ENCODE measurements at places on chromosomes 1 and 21.

DNA sequence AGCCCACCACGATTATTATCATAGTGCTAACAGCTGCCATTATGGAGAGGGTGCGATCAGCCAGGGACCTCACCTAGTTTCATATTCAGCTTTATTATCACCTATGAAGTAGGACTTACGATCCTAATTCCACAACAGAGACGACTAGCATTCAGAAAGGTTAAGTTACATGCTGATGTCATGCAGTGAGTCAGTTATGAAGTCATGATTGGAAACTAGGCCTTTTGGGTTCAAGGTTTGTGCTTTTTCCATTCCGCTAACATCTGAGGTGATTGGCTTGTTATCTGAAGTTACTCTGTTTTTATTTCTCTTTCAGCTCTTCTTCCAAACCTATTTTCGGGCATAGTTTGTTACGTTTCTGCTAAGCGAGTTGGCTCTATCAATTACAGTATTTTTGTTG, 251.1 kb downstream of the CAMTA1 start:
- DNase-seq, result no peak

- no peak for DNase-seq
These were observed 583.2 kb upstream of the B3GALT2 start for GRCh38 chr1:193769651-193770050.

DNA sequence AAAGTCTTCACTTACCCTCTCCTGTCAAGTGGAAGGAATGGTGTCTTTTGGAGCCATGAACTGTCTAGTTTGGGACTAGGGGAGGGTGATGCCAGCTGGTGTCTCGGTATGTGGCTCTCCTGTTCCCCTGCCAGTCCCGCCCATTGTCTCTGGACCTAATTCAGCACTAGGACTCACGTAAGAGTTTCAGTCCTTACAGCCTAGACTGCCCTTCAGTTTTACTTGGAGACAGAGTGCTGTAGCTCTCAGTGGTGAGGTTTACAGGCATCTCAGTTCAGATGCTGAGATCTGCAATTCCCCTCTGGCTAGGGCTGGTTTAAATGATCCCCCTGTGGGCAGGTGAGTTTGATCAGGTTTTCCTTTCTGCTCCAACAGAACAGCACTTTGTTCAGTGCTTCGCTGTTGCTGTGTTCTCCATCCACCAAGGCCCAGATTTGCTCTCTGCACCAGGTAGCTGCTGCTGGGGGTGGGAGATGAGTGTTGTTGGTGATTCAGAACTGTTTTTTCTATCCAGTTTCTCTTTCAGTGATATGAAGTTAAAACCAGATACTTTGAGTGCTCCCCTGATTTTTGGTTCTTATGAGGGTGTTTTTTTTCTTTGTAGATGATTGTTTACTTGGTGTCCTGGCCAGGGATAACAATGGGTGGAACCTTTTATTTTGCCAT, 198.3 kb upstream of the RNPC3 start:
- DNase-seq, result no peak

DNA sequence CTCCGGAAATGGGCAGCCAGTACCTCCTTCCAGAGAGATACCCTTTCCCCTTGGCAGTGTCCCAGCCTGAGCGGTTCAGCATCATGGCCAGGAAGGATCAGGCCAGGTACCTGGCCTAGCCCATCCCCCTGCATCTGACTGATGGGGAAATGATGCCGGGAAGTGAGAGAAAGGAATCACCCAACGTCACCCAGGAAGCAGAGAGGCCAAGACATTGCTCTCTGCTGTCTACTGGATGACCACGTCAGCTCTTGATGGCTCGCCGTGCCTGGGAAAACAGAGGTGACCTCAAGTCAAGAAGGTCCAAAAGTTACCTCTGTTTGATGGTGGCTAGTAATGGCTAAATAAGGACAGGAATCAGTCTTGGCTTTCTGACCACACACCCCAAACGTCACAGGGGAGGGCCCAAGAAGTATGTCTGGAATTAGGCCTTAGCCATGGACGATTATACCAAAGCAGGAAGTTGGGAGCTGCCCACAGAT, 79.0 kb downstream of the MRPL37 start:
- no peak for DNase-seq

GRCh38 chr21:38834725-38835124, 29.0 kb downstream of the ETS2 start:
- no peak for DNase-seq

DNA sequence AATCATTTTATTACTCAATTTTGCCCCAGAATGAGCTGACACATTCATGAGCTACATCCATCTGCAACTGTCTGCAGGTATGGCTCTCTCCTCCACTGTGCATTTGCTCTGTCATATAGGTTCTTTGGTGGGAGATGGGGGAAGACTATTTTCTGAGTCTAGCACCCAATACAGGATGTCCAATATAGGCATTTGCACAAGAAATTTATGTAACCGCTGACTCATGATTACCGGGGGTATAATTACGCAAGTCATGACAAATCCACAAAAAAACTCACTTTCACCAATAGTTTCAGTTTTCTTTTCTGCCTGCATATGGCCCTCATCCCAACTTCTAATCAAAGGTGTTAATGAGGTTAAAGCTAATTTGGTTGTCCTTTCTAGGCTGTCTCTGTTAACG, 17.5 kb upstream of the VSIG8 start:
- DNase-seq, result no peak

- DNase-seq, result no peak
These were observed 1531.5 kb upstream of the B3GALT2 start for GRCh38 chr1:194717941-194718340.

DNA sequence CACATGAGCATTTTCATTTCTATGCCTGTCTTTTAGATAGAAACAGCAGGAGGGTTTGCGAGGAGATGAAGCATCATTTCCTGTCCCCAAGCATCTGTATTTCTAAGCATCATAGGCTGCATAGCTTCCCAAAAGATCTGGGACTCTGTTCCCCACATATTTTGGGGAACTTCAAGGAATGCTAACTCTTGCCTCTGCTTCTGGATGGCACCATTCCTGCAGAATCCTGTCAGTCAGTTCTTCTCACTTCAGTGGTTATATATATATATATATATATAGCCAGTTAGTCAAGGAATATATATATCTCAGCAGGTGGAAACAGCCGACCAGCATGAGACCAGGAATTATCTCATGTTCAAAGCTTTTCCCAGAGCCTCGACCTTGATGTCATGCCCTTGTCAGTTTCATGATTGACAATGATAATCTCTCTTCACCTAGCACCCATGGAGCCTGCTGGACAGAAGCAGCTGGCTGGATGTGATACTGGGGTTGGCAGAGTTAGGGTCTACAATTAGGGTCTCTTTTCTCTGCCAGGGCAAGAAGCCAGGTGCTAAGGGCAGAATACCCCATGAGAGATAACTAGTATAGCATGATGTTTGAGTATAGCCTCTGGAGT, 2.4 kb downstream of the PFKFB2 start:
- DNase-seq, result no peak

DNA sequence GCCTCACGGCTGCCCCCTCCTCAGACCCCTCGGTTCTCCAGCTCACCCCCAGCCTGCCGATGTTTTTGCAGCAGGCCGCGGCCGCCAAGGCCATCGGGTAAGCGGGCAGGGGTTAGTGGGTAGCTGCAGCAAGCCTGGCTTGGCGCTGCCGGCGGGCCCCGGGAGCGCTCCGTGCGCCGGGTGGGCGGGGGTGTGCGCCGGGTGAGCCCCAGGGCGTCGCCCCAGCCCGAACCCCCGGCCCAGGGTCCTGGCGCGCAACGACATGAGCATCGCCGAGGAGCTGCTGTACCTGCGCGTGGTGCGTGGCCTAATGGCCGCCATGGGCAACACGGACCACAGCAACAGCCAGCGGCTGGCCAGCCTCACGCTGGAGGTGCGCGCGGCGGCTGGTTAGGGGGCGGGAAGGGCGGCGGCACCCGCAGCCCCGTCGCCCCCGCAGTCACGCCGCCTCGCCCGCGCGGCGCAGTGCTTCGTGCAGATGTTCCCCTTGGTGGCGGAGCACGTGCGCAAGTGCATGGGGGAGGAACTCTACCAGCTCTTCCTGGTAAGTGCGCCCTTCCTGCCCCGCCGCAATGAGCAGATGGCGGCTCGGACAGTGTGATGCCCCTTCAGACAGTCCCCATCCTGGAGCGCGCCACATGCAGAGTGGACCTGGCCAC, 6.5 kb downstream of the RNU5D-1 start:
- no peak for DNase-seq

DNA sequence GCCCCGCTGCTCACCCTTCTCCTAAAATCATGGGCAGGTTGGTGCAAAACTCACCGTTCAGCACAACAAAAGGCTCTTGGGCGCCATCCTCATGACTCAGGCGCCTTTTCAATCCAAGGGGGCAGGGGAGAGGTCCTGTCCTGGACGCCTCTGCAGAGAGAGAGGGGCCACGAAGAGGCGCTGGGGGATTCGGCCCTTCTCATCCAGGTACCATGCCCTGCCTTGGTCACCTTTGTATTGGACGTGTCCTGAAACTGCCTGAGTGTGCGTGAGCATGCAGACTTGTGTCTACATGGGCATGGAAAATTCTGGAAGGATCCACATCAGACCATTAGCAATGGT, 53.5 kb downstream of the SLC37A1 start:
- DNase-seq, result no peak

Data from HFF-Myc (cell line).